GM12865 (cell line): ENCODE measurements at places on chromosomes 6 and 20.

- DNase-seq = no peak
Measured at GRCh38 chr6:44723439-44724197, 336.1 kb downstream of the CDC5L start.

- DNase-seq = peak; percentile 68
Measured at GRCh38 chr20:51529081-51529681, 13.3 kb downstream of the NFATC2 start.

DNA sequence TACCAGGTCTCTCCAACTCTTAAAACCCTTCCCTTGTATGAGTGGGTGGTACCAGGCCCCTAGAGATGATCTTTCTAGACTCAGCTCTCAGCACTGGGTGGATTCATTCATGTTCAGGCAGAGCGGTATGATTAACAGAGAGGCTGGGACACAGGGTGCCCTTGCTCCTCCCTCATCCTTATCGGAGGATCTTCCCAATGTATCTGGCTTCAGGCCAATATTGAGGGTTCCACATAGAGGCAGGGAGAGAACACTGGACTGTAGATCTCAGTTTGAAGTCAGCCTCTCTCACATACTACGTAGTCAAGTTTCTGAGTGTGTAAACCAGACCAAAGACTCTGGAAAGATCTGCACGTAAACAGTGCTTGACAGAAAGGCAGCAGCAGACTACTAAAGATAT, 366.2 kb downstream of the DHX35 start:
- DNase-seq = no peak

GRCh38 chr6:2714111-2714895, 36.4 kb downstream of the MYLK4 start:
- no peak for DNase-seq

DNA sequence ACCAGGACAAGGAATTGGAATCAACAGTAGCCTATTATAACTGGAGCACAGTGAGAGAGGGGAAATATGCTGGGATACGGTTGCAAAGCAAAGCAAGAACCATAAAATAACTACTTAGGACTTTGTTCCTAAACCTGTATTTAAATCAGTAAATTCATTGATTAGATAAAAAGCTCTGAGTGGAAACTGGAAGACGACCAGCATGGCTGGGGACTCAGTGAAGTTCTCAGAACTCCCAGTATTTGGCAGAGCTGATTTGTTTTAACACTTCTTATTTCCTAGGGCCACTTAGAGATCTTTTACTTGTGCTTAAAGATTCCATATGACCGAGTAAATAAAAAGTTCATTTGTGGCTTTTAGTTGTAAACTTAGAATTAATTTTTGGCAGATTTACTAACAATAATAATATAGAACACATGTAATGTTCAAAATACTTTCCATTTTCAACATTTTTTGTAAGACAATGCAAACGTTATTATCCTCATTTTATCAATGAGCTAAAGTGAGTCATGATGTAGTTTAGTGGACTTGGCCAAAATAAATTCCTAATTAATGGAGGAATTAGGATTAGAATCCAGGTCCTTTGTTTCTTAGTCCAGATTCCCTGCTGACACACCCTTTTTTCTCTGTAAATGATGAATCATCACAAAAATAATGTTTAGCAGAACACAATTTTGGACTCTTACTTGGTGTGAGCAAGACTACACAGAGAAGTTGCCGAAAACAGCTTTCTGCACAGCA, 392.9 kb downstream of the GJA1 start:
- no peak for DNase-seq

- no peak for DNase-seq
Measured at GRCh38 chr6:107563694-107564588, 74.0 kb downstream of the SOBP start.

DNA sequence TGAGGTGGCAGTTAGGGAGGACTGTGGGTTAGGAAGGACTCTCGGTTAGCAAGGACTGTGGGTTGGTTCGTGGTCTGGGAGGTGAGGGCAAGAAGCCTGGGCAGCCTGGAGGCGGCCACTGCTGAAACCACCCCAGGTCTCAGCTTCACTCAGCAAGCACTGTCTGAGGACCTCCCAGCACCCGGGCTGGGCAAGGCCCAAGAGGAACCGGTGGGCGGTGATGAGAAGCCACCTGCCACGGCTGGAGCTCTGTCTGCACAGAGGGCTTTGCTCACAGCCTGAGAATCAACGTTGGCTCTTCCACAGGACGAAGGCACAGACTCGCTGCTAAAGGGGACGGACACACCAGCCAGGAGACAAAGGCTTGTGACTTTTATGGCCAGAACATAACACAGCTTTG, 69.3 kb downstream of the DACT2 start:
- DNase-seq = no peak

DNA sequence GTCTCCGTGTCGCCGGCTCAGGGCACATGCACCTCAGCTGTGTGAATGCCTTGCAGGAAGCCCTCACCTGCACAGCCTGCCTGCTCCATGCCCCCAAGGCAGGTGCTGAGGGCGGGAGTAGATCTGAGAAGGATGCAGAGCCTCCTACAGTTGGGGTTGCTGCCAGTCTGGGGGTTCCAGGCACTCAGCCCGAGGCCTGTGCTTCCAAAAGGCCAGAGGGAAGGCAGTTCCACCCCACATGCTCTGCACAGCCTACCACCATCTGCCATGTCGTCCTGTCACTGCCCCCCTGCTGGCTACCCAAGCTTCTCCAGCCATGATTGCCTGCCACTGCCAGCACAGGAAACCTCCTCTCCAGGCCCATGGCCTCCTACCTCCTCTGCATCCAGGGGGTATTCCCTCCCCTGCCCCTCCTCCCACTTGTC, 19.3 kb downstream of the ACSS1 start:
- DNase-seq = no peak

DNA sequence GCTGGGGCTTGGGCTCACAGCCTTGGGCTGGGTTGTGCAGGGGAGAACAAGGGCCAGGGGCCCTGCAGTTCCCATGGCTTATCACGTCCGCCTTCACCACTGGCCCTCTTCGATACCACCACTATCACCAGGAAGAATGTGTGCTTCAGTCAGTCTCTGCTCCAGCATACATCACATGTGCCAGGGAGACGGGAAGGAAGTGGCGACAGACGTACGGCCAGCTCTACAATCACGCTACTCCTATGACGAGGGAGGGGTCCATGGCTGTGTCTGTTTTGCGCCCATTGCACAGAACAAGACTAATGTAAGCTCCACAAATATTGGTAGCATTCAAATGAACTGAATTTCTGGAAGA, 72.1 kb downstream of the TRAM2 start:
- DNase-seq = no peak

DNA sequence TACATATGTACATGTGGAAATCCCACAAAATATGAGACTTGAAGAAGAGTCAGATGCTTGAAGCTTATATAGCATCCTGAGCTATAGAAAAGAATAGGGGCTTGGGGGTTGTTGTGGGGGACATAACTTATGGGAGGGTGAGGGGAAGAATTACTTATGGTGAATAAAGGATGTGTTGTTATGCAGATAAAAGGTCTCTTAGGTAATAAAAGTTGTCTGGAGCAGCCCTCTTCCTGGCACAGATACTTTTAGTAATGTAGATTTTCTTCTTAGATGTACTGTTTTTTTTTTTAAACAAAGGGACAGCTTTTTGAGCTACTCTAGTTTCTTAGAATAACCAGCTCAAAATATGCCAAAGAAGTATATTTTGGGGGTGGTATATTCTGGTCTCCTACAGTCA, 35.9 kb downstream of the CHMP4B start:
- DNase-seq = no peak

- no peak for DNase-seq
Measured at GRCh38 chr6:165686596-165687365, 23.7 kb upstream of the PDE10A start.

GRCh38 chr6:42140756-42141602, 1.4 kb downstream of the C6orf132 start:
- DNase-seq = no peak

- no peak for DNase-seq
Measured at GRCh38 chr6:153263489-153263888, 132.4 kb upstream of the RGS17 start.

GRCh38 chr20:51326201-51326819, 216.2 kb downstream of the NFATC2 start:
- DNase-seq = peak; percentile 10

DNA sequence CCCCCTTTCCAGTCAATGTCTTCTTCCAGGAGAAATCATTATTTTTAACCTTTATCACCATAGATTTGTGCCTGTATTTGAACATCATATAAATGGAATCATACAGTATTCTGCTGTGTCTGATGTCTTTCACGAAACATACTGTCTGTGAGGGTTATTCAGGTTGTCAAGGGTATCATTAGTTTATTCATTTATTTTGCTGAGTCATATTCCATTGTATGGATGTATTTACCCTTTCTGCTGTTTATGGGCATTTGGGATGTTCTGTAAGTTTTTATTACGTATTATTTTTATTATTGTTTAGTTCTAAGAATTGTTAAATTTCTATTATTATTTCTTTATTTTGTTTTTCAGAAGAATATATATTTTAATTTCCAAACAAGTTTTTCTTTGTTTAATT, 22.0 kb downstream of the DNPH1 start:
- no peak for DNase-seq

DNA sequence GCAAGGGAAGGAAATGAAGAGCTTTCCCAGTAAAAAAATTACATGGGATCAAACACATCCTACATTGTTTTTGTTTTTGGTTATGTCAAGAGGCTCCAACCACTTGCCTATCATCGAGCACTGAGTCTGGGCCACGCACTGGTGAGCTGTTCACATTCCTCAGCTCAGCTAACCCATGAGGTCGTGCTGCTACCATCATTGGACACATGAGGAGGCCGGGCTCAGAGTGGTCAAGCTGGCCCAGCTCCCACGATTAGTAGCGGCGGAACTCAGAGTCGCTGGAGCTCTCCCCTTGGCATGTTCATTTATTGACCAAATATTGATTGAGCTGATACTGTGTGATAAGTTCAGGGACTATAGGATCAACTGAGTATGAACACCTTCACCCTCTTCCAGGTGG, 164.9 kb downstream of the CDH26 start:
- no peak for DNase-seq

GRCh38 chr20:25223765-25224720, 23.8 kb upstream of the PYGB start:
- no peak for DNase-seq

DNA sequence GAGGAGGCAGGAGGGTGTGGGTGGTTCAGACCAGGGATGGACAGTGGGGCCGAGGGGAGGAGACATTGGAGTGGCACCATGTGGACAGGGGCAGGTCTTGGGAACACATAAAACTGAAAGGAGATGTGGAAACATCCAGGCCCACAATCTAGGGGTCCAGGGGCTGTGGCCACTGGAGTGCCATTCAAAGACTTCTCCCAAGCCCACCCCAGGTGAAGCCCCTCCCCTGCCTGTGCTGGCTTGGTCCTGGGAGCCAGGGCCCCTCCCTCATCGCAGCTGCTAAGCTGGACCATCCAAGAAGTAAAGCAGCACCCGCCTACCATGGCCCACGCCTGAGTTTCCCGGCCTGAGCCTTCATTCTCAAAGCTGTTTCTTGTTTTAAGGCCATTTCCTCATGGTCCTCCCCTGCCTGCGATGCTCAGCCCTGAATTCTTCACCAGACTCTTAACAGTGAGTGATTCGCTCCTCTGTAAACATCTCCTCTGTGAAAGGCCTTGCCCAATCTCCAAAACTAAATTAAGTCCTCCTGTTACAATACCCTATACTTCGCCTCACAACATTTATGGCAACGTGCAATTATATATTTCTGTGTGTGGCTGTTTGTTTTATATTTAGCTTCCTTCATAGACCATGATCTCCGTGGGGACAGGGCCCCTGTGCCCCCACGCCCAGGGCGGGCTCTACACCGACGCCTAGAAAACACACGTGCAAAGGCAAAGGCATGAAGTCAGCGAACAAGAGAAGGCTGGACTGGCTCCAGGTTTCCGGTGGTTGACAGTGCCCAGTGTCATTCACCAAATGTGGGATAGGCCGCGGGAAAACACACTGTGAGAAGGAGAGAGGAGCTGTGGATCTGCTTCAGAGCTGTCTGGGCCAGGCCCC, 267.8 kb downstream of the ERMARD start:
- no peak for DNase-seq

- no peak for DNase-seq
Measured at GRCh38 chr20:62158088-62158400, 14.5 kb downstream of the SS18L1 start.

GRCh38 chr20:63123331-63123741, 92.6 kb downstream of the YTHDF1 start:
- DNase-seq = no peak

- no peak for DNase-seq
Measured at GRCh38 chr6:6975459-6976111, 132.2 kb upstream of the RREB1 start.

- DNase-seq = no peak
Measured at GRCh38 chr20:32473231-32474008, 111.7 kb downstream of the NOL4L start.

DNA sequence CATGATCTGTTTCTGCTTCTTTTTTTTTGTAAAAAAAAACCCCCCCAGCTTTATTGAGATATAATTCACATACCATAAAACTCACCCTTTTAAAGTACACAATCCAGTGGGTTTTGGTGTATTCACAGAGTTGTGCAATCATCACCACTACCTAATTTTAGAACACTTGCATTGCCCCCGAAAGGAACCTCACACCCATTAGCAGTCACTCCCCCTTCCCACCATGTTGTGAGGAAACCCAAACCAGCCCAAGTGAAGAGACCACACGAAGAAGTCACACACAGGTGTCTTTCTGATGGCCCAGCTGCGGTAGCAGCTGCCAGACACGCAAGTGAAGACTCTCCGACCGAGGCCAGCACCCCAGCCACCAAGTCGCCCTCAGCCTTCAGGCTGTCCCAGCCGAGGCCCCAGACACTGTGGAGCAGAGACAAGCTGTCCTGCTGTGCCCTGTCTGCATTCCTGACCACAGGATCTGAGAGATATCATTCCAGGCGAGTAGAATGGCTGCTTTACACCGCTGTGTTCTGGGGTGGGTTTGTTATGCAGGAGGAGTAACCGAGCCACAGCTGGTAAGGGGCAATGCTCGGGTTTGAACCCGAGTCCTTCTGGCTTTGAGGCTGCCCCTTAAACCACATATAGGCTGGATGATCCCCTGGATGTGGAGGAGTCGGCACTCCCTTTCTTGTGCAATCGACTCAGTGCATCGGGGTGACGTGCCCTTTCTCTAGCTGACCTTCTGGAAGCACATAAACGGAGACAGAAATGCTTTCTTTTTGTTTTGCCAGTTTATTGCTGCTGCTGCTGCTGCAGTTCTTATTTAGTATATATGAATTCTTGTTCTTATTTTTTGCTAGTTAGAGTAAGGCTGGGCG, 59.1 kb upstream of the PTPN1 start:
- DNase-seq = peak; percentile 94

DNA sequence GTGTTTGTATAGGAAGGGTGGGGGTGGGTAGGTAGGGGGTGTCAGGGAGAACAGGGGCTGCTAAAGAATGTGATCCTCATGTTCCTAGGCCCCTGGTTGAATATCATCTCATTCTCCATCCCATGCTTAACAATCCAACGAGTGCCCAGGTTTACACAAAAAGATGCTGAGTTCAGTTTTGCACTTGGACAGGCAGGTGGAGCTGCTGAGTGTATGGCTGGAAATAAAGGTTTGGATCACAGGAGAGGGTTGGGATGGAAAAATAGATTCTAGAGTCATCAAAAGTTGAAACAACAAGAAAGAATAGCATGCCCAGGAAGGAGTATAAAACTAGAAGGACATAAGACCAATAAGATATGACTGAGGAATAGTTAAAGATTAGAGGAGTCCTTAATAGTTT, 14.2 kb downstream of the CHD6 start:
- no peak for DNase-seq
